Right forelimb (tissue), 1 donor: ENCODE measurements at places on chromosomes 12 and 14.

DNA sequence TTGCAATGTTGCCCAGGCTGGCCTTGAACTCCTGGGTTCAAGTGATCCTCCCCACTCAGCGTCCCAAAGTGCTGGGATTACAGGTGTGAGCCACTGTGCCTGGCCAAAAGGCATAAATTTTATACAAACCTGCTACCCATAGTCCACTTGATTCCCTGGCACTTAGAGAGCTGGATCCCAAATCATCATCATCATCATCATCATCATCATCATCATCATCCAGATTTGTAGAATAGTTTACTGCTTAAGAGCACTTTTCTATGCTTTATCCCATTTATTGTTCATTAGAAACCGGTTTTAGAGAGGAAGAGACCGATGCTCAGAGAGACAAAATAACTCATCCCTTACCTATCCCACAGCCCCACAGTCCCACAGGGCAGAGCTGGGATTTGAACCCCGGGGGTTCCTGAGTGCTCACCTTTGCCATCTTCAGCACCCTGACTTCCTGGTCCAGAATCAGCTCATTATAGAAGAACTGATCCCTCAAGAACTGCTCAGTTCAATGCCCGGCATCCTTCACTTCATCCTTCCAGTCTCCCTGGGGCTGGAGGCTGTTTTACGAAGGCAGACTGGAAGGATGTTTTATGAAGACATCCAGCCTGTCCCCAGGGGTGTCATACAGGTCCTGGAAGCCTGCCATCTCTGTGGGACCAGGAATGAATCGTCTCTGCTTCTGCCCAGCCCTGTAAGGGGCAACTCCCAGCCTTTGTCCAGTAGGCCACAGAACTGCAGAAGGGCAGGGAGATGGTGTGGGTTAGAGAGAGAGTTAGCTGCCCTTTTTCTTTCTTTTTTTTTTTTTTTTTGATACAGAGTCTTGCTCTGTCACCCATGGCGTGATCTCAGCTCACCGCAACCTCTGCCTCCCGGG lies 20.2 kb upstream of the OASL start:
- no peak for DNase-seq

- no peak for DNase-seq
Measured at GRCh38 chr14:31068235-31068634, 42.1 kb upstream of the STRN3 start.

DNA sequence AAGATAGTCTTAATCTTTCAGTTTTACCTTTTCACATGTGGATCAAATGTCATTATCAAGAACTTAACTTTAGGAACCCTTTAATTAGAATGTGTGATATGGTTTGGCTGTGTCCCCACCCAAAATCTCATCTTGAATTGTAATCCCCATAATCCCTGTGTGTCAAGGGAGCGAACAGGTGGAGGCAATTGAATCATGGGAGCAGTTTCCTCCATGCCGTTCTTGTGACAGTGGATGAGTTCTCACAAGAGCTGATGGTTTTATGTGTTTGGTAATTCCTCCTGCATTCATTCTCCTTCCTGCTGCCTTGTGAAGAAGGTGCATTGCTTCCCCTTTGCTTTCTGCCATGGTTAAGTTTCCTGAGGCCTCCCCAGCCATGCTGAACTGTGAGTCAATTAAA lies 160.6 kb downstream of the MON2 start:
- DNase-seq: no peak

DNA sequence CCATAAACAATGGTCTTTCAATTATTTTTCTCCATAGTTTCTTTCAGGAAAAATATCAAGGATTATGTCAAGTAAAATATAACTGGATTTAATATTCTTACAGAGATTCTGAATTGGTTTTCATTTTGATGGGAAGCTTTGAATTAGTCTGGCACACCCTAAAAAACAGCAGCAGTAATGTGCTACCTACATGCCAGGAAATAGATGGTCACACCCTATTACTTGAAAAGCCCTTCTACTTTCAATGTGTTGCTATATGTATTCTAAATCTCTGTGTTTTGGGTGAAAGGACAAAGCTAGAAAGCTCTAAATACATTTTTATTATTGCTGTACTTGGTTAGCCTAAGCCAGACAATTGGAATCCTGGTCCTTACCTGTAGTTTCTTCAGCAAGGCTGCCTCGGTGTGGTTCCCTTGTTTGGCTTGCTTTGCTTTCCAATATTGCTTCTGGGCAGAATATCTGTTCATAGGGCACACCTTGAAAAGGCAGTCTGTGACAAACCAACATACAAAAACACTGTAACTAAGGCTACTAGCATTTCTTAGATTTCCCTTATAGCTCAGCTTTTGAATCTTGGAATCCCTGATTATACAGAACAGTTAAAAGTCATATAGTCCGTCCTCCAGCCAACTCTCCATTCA lies 107.6 kb downstream of the ITPR2 start:
- DNase-seq: no peak

- peak; percentile 62 for DNase-seq
Measured at GRCh38 chr14:89489761-89490437, 72.9 kb upstream of the FOXN3 start.

- no peak for DNase-seq
Measured at GRCh38 chr12:124273630-124274029, 21.3 kb upstream of the RFLNA start.

DNA sequence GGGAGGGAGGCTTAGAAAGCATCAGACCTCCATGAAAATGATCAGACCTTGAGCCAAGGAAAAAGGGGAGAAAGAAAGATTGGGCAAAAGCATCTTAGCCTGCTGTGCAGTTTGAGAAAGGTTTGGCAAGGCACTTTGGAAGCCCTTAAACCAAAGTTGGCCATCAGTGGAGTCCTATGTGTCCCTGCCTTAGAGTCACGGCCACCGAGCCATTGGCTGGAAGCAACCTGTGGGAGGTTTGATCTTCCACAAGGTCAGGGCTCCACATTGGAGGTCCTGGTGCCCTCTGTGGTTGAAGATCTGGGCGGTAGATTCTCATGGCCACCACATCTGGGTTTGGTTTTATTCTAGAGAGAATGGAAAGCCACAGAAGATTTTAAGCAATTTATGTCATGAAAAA lies 44.4 kb downstream of the SRRM4 start:
- no peak for DNase-seq

DNA sequence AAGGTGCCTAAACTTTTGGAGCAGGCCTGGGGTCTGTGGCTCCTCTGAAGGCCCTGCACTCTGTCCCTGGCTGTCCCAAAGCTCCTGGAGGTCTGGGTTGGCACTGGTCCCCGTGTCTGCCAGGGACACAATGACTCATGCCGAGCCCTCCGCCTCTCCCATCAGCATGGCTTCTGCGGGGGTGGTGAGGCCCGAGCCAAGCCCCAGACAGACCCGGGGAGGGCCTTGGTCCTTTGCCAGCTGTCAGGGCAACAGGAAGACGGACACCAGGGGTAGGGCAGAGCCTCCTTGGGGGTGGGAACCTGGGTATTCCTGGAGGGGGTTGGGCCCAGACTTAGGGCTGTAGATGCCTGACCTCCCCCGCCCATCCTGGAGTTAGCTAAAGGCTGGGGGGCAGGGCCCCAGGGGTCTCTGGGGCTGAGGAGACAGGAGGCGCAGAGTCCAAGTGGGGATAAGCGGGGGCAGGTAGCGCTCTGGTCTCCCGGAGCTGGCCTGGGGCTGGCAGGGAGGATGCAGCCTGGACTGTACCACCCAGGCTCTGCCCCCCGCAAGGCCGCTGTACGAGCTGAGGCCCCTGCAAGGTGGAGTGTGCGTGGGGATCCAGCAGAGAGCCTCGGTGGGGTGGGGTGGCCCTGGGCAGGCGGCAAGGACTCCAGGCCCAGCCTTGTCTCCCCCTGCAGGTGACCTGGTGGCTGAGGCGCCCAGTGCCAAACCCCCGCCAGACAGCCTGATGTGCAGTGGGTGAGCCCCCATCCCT lies 16.4 kb upstream of the PUS1 start:
- no peak for DNase-seq

DNA sequence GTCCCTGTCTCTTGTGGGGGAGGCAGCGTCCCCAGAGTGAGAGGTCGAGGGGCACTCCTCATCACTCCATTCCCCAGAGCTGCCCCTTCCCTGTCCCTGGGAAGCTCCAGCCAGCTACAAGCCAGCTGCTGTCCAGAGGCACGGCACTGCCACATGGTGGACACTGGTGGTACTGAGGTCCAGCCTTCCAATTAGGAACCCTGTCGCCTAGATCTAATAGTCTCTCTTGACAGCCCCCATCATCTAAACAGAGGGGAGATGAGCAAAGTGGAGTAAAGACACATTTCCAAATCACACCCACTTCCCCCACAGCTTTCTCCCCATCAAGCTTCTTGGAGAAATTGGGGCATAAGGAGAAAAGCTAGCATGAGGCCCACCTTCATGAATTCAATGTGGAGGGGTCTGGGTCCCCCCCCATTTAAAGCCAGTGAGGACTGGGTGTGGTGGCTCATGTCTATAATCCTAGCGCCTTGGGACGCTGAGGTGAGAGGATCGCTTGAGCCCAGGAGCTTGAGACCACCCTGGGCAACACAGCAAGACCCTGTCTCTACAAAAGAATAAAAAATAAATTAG lies 2.1 kb upstream of the INHBE start:
- peak; percentile 81 for DNase-seq

DNA sequence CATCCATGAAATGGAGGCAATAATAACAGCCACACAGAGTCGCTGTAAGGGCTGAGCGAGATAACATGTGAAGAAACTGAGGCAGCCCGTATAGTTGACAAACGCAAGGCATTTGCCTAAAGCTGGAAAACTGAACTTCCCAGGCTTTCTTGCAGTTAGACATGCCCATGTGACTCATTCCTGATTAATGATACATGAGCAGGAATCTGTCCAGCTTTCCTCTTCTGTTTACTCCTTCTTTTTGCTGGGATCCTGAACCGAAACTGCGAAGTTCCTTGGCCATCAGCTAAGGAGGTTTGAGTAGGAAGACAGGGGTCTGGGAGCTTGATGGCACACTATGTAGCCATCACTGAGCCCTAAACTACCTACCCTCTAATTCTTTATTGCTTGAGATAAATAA lies 52.2 kb downstream of the ST8SIA1 start:
- no peak for DNase-seq

DNA sequence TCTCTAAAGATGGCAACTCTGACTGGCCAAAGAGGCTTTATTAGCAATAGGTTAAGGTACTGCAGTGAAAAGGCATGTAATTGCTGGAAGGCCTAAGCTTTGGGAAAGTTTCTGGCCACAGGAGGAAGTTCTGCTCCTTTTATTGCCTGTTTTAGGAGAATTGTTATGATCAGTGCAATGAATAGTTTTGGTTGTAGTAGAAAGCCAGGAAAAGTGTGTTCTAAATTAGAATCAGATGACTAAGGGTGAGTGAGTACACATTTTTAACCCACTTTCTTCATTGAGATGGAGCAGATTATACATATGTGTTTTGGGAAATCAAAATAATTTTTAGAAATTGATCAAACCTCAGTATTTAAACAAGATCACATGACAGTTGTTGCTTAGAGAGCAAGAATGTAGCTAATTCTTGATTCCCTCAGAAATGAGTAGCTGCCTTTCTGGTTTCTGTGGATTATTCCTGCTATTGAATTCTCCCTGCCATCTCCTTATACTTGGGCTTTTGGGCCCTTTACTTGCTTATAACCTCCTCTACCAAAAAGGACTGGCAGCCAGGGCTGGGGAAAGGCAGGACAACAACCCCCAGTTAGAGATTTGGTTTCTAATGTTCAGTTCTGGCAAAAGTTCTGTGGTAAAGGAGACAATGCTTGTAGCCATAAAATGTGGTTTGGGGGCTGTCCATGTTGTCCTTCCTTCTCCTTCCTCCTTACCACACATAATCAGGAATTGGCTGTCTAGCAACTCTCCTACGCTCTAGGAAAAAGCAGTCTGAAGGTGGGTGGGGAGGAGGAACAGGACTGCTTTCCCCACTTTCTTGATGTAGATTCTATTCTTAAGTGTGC lies 217.1 kb downstream of the SLC38A4 start:
- no peak for DNase-seq

DNA sequence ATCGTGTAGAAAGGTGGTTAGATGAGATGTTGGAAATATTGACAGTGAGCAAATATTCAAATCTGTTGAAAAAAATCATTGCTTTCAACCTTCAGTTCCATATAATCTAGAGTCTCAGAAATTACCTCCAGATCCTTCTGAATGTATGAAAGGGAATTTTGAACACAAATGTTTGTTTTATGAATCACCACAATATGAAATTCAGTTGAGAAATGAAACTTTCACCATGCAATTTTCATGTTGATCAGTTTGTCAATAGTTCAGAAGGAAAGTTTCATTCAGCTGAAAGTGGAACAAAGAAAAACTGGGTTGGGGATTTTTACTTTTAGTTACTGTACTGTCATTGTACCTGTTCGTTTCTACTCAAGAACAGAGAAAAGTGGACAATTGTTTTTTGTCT lies 953.6 kb downstream of the SLC6A15 start:
- no peak for DNase-seq

- no peak for DNase-seq
Measured at GRCh38 chr12:118013283-118013682, 3.2 kb upstream of the RFC5 start.

DNA sequence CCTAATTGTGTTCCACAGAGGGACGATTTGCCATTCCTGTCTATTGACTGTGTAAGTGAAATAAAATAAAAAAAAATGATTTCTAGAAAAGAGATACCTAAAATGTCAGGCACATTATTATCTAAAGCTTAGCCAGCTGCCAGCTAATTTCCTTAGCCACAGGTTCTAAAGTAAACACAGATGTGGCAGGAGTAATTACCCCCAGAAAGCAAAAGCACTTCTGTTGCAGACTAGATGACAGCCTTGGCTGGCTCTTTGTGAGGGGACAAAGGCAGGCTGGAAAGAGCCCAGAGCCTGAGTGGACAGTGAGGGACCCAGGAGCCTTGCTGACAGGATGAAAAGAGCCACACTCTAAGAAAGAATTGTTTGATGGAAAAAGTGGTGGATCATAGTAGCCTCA lies 418.1 kb downstream of the LRIG3 start:
- no peak for DNase-seq

DNA sequence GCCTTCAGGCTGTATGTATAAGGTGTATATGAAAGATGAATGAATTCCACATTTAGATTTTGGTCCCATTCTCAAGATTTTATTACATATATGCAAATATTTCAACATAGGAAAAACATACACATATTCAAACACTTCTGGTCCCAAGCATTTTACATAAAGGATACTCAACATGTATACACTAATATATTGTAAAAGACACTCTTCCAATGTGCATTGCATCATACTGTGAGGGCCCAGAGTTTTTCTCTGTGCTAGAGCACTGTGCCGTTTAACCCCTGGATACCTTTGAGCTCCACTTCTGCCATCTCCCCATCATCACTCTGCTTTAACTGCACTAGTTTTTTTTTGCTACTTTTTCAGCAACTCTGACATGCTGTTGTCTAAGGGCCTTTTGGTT lies 48.1 kb downstream of the ZDHHC17 start:
- DNase-seq: no peak
